ENCODE measurements at places on chromosomes 5 and 9.

- no peak for DNase-seq
These were observed 378.0 kb downstream of the MLLT3 start for GRCh38 chr9:20244271-20244670.

- no peak for DNase-seq
These were observed 231.8 kb downstream of the PIK3R1 start for GRCh38 chr5:68447136-68447929.

DNA sequence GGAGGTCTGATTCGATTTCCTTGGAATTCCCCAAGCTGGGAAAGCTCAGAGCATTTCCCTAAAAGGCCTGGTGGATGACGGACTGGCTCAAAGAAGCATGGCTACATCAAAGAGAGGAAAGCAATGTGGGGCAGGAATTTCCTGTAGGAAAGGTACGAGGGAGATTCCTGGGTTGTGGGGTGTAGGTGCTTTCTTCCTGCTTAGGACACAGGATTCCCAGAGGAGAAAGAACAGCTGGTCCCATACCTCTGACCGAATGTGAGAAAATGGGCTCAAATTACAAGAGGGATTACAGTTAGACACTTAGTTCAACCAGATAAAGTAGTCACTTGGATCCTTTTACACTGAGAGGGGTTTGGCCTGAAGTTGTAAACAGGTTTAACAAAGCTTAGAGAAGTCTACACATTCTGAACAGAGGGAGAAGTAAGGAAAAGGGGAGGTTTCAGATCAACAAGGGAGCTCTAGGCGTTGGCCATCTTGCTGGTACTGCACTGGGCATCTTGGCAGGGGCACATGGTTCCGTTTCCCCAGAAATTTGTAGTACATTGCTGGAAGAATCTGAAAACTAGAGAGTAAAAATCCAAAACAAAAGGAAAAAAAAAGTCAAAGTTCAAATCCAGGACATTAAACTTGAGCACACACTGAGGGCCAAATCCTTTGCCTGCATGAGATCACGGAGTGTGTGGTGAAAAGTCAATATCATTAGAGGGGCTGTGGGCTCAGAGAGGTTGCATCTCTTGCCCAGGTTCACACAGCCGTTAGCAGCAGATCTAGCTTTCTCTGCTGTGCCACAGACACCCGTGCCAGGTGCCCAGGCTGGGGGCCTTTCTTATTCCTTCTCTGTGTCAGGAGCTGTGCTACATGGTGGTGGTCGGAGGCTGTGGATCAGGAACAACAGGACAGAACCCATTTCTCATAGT, 171.3 kb downstream of the RGS3 start:
- DNase-seq = no peak

GRCh38 chr9:98838155-98838867, 30.8 kb downstream of the GALNT12 start:
- DNase-seq = peak; percentile 32

DNA sequence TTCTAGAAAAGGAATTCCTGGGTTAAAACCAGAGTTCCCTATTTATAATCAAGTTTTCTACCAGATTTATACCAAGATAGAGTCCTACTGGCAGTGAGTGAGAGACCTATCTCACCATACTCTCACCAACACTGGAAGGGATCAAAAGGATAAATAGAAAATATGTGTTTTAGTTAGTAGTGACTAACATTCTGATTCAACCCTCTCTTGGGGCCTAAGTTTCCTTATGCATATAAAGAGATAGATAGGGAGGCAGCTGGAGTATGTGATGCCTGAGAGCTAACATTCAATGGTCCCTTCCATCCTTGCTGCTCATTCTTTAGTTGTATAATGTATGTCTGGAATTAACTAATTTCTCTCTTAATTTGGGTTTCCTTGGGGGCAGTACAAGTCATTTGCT, 32.0 kb downstream of the CKMT2 start:
- DNase-seq = no peak

- DNase-seq = no peak
These were observed 129.6 kb upstream of the HMHB1 start for GRCh38 chr5:143682246-143682905.

DNA sequence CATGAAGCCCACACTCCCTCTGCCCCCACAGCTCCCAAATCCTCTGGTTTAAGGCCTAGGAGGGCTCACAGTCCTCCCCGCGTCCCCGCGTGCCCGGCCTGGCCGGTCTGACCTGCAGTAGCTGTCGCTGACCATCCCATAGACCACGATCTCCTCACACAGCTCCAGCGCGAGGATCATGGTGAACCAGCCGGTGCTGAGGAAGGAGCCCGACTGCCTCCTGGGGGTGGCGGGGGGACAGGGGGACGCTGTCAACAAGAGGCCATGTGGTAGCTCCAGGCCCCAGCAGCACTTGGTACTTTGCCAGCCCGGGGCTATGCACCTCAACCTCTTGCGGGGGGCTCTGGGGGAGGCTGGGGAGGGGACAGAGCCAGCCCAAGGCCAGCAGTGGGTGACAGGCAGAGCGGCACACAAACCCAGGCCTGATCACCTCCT, 7.0 kb downstream of the ST6GALNAC4 start:
- DNase-seq = no peak

DNA sequence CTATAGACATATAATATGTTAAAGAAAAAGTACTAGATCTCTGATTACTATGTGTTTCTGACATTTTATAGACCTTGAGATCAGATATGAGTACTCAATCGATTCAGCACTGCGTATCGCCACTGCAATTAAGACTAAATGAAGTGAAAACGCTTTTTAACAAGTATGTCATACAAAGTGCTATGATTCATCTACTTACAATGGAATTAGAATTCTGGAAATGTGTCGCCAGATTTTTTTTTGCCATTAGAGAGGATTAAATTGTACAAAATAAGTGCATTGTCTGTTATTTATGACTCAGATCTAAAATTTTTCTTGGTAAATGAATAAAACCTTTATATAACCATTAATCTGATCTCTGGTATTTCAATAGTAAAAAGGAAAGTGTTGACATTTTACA, 20.0 kb upstream of the AGGF1 start:
- no peak for DNase-seq

DNA sequence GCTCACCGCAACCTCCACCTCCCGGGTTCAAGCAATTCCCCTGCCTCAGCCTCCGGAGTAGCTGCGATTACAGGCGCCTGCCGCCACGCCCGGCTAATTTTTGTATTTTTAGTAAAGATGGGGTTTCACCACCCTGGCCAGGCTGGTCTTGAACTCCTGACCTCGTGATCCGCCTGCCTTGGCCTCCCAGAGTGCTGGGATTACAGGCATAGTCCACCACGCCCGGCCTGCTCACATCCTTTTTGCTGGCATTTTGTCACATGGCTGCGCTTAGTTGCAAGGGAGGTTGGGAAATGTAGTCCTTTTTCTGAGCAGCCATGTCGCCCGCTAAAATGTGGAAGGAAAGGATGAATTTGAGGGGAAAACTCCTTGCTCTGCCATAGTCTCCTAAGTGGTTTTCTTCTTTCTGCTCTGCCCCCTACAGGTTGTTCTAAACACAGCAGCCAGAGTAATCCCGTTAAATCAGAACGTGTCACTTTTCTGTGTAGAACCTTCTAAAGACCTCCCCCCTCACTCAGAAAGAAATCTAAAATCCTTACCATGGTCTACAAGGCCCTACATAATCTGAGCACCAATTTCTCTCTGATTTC, 57.8 kb upstream of the HSPA9 start:
- DNase-seq = no peak

DNA sequence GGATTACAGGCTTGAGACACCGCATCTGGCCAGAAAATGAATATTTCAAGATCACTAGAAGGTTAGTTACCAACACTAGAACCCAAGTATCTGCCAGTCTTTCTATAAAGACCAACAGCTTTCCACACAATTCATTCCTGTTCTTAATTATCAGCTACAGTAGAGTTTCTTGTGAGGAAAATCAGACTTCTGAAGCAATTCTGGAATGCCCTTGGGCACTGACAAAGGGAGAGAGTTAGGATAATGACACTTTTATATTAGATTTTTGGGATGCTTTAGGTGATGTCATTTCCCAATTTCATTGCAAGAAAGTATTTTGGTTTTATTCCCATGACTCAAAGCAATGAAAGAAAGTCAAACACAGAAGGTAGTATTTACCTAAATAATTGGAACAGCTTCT, 497.0 kb upstream of the TUSC1 start:
- no peak for DNase-seq

- no peak for DNase-seq
These were observed 218.0 kb downstream of the MAN2A1 start for GRCh38 chr5:109907731-109908130.

DNA sequence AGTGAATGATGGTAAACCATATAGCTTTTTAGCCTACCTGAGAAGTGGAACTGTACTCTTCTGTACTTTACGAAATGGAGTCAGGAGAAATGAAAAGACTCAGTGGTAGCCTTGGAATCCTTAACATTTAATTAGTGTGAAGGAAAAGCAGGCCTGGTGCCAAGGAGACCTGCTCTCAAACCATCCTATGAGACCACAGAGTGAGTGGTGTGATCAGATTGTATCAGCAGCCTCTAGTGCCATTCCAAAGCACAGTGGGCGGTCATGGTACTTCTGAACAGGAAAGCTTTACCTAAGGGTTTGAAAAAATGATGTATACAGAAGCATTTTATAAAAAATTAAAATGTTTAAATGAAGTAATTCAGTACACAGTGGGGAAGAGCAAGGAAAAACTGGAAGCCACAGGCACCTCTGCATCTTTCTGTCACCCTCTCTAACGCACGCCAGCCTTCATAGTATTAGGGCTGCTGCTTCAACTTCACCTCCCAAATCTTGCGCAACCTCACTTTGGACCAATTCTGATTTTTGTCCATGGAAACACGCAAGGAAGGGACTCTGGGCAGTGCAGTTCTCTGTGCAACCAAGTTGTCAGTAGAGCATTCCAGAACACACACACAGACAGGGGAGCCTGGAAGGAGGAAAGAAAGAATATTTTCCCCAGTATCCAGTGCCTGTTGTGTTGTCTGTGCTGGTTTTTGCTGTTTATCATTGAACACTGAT, 203.7 kb downstream of the SH3GL2 start:
- DNase-seq = no peak

GRCh38 chr5:75053304-75054133, 1.2 kb upstream of the GCNT4 start:
- no peak for DNase-seq

- no peak for DNase-seq
These were observed 119.6 kb downstream of the DROSHA start for GRCh38 chr5:31412324-31412723.

- DNase-seq = no peak
These were observed 51.5 kb downstream of the SH3RF2 start for GRCh38 chr5:145987856-145988255.

DNA sequence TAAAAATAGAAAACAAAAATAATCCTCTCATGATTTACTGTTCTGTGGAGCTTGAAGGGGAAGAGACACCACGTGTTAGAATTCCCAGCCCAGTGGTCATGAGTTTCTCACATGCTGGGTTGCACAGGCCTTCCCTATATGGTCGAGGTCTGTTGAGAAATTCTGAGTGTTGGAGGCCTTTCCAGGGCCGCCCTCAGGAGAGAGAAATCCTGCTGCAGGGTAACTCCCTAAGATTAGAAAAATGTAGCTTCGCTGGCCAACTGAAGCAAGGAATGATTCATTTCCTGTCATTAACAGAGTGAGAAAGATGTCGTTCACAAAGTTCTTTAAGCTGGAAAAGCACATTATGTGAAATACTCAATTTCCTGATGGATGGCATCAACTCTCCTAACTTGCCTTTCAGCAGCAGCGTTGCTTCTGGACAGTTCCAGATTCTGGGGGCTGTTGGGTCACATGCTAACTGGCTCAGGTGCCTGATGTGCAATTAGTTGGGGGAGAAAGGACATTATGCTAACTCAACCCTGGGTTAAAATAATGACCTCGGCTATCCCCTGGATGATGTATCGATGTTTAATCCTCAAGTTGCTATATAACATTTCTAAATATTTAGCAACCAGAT, 104.8 kb upstream of the CD180 start:
- DNase-seq = no peak

- no peak for DNase-seq
These were observed 66.6 kb downstream of the SERINC5 start for GRCh38 chr5:80189201-80189600.

GRCh38 chr5:78813906-78814530, 165.4 kb upstream of the LHFPL2 start:
- no peak for DNase-seq

- no peak for DNase-seq
These were observed 2.1 kb downstream of the SAXO1 start for GRCh38 chr9:19030899-19031298.

DNA sequence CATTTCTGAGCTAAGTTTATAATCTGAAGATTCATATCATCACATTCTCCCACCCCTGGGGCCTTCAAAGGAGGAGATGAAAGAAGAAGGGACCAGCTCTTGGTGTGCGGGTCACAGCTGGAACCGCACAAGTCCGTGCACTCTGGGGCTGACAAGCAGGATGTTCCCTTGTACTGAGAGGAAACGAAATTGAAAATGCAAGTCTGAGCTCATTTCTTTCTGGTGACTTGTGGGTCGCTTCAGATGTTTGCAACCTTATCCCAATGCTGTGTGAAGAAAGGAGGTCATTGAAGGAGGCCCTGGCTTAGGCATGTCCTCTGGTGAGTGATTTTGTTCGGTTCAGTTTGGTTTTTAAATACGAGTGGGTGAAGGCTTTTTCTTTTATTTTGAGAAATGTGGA, 59.6 kb downstream of the C9orf152 start:
- no peak for DNase-seq

GRCh38 chr5:82218374-82219156, 59.6 kb downstream of the RPS23 start:
- DNase-seq = no peak

- DNase-seq = no peak
These were observed 722.9 kb upstream of the RGMB start for GRCh38 chr5:98050583-98050982.

- DNase-seq = no peak
These were observed 561.2 kb upstream of the C9orf72 start for GRCh38 chr9:28134446-28134976.

DNA sequence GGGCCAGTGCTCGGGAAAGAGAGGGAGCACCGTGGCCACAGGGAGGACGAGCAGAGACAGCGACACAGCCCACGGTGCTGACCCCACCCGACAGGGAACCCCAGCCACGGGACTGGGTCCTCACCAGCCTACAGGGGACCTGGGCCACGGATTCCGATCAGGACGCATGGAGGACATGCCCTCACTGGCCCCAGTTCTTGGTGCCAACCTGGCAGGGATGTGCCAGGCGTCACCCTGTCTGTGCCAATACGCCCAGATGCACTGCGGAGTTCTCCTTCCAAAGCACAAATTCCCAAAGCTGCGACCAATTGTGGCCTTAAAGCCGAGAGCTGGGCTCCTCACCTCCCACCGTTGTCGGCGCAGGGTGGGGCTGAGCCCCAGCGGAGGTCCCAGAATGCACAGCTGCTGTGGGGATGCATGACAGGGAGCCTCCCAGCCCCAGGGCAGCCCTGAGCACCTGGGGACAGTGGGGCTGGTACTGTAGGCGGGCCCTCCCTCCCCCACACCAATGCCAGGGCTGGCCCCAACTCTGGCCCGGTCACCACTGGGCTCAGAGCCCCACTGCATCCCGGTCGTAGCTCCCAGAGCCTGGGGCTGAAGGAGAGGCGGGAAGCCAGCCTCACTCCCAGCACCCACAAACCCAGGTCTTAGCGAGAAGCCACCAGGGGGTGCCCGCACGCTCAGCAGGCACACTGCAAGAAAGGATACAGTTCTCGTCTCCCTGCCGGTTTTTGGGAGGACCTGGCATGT, 44.2 kb downstream of the NKD2 start:
- DNase-seq = no peak

All from cerebellar nuclear complex (tissue), 1 donor.